ENCODE measurements at places on chromosomes 1 and 21. TPM values are rescaled to one million over a fixed set of nuclear protein-coding genes. Genes with fewer than 3 reads are reported as not detected.

PRDX6 gene
- 228 TPM for total RNA-seq

TTC39A gene
- 0.66 TPM for total RNA-seq

CR1L gene
- not detected for total RNA-seq

EIF4G3 gene
- 60.6 TPM for total RNA-seq

HSD3B1 gene
- total RNA-seq, result not detected

AADACL3 gene
- not detected for total RNA-seq

KANK4 gene
- not detected for total RNA-seq

CFHR4 gene
- total RNA-seq, result not detected

AMY1B gene
- not detected for total RNA-seq

SNX7 gene
- 22.5 TPM for total RNA-seq

HSPB7 gene
- 3.7 TPM for total RNA-seq

AMY2B gene
- total RNA-seq, result 1.9 TPM

MATN1 gene
- under 0.01 TPM for total RNA-seq

EDARADD gene
- 0.43 TPM for total RNA-seq

PGLYRP4 gene
- total RNA-seq, result not detected

ATP6V1G3 gene
- total RNA-seq, result not detected

TAS1R1 gene
- total RNA-seq, result under 0.01 TPM

APOBEC4 gene
- total RNA-seq, result under 0.01 TPM

LYPD8 gene
- total RNA-seq, result not detected

DOP1B gene
- 5.3 TPM for total RNA-seq

KRTAP7-1 gene
- total RNA-seq, result not detected

SLC1A7 gene
- 0.14 TPM for total RNA-seq

TPTE gene
- 1.1 TPM for total RNA-seq
